Renal pelvis (tissue), 12 donors: ENCODE measurements at places on chromosomes 7 and 10. TPM values are rescaled to one million over a fixed set of nuclear protein-coding genes. Genes with fewer than 3 reads are reported as not detected.
A peak's percentile ranks its signal among the peaks of the same experiment; 100 is the strongest.

DNA sequence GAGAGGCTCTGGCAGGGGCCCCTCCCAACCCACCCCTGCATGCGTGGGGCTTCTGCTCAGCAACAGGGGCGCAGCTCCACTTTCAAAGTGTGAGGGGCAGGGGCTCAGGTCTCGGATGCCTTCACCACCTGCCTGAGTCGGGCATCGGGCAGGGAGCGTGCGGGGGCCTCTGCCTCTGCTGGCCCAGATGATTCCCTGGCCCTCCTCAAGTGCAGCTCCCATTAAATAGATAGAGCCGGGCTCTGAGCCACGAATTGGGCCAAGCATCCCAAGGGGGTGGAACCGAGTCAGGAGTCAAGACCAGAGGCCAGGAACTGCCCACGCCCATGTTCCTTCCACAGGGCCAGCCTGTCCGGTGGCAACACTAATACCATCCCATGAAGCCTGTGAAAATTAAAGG is 108.9 kb upstream of the FAM20C start:
- no peak for DNase-seq

DNA sequence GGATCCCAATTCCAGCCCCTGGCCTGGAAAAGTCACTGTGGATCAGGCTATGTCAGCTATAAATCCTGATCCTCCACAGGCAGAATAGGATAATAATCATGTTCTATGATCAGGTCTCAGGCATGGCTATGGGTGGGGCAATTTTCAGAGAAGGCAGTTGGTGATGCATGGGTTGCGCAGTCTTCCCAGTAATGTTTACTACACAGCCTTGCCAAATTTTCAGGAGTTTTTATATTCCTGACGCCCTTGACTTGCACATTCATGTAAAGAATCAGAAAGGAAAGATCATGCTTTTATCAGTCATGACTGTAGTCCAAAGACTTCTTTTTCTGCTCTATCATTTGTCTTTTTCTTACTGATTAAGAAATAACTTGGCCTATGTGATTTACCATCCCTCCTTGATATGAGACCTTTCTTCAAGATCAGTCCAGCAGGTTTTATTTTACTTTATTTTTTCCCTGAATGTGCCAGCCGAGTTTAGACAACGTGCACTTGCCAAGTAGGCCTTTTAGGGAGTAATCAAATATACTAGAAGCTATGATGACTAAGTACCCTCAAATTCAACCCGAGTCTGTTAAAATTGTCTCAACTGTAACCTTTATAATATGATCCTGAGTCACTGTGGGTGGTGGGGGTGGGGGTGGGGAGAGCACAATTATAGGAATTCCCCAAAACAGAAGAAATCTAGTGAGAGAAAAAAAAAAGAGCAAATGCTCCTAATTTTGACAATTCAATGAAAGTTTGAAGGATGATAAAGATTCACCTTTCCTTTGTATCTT is 31.9 kb downstream of the ARL4A start:
- no peak for DNase-seq

- DNase-seq: peak; percentile 91
Measured at GRCh38 chr10:63713191-63714144, 192.3 kb downstream of the REEP3 start.

GRCh38 chr10:98242823-98243222 is 25.2 kb downstream of the LOXL4 start:
- peak; percentile 42 for DNase-seq

DNA sequence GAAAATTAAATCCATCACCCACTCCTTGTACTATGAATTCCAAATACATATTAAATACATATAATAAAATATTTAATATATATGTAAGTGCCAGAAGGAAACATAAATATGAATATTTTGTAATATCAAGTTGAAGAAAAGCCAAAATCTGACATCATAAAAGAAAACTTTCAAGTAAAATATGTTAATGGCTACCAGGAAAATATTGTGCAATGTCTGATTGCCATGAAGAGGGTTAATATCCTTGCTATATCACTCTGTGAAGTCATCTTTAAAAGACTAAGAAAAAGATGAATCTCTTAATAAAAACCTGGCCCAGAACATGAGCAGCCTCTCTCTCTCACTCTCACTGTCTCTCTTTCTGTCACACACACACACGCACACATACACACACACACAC is 130.2 kb downstream of the EGFR start:
- no peak for DNase-seq

DNA sequence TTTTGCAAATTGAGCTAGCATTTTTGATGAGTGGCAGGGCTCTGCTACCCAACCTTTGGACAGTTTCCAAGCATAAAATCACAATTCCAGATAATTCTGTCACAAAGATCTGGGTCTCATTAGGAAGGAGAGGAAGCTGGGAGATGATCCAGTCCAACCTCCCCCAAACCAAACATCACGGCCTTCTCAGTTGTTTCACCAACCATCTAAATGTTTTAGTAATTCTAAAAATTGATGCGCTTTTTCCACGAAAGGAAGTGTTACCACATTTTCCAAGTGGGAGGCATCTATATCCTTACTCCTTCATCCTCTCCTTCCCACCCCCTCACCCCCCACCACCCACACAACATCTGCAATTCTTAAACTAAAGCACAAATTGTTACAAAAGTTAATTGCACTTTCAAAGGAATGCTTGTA is 108.3 kb downstream of the EGFR start:
- DNase-seq: no peak

DNA sequence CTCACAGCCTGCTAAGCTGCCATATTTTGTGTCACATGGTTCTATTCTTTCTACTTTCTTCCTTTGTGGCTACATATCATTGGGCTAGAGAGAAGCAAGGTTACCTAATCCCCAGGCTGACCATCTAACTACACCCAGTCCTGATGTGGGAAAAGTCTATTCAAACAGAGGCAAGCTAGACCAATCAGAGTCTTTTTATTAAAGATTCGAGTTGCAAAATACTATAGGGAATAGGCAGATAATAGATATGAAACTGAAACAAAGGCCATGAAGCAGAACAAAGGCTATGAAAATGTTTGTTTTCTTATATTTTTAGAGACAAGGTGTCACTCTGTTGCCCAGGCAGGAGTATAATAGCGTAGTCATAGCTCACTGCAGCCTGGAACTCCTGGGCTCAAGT is 36.7 kb downstream of the MTERF1 start:
- DNase-seq: no peak

DNA sequence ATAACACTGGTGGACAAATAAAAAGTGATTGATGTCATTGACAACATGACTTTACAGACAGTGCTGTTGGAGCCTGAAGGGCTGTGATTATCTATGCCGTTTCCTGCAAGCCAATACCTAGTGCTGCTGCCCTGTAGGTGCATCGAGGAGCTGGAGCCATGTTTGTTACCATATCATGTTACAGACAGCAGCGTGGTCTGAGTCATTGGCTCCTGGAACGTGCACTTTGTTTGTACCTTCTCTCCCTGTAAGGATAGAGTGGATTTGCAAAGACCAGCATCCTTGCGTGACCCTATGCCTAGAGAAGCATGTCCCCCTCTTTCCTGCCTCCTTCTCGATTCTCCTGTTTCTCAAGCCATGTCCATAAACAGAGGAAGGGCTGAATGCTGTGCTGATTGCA is 597.2 kb downstream of the TYW1 start:
- DNase-seq: peak; percentile 62

DNA sequence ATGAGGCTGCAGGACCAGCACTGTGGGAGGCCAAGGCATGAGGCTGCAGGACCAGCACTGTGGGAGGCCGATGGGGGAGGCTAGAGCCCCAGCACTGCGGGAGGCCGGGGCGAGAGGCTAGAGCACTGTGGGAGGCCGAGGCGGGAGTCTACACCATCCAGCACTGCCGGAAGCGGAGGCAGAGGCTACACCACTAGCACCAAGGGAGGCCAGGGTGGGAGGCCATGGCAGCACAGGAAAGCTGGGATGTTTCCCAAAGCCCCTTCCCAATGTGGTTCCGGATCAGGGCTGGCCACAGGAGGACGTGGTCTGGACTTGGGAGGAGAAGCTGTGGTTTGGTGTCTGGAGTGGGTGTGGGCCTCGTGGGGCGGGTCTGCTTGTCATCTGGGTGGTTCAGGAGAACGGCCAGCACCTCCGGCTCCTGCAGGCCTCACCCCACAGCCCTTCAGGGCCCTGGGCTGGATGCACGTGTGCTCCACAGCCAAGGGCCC is 43.6 kb downstream of the PDGFA start:
- no peak for DNase-seq

DNA sequence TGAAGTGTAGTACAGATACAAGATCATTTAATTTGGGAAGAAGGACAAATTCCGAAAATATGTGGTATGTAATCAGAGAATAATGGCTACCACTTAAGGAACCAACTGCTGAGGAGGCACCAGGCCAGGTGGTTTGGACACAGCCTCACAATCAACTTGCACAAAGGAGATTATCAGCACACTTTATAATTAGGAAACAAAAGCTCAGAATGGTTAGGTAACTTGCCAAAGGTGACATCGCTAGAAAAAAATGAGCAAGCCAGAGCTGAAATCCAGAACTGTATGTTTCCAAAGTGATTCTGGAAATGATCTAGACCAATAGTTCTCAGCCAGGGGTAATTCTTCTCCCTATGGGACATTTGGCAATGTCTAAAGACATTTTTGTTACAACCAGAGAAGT is 36.6 kb downstream of the ERCC6 start:
- no peak for DNase-seq

- DNase-seq: no peak
Measured at GRCh38 chr7:132336797-132337196, 239.5 kb downstream of the PLXNA4 start.

- DNase-seq: no peak
Measured at GRCh38 chr7:101031082-101031481, 11.2 kb downstream of the MUC17 start.

- DNase-seq: no peak
Measured at GRCh38 chr7:99041526-99041925, 102.4 kb downstream of the SMURF1 start.

DNA sequence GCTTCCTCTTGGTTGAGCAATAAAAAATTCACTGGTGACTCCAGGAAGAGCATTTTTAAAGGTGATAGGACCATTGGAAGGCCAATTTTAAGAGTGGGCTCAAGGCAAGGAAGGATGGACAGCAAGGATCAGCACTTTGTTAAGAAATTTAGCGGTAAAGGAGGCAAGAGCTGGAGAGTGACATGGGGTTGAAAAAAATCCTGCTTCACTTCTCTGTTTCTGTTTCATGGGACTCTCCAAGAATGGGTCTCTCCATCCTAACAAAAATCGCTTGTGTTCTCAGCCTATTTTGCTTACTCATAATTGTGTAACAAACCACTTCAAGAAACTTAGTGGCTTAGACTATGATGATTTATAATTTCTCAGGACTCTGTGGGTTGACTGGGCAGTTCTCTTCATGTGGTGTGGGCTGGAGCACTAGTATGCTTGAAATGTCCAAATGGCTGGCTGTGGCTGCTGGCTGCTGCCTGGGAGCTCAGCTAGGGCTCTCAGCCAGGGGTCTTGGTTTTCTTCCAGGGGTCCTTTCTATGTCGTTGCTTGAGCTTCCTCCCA is 59.8 kb upstream of the ZNRF2 start:
- no peak for DNase-seq

DNA sequence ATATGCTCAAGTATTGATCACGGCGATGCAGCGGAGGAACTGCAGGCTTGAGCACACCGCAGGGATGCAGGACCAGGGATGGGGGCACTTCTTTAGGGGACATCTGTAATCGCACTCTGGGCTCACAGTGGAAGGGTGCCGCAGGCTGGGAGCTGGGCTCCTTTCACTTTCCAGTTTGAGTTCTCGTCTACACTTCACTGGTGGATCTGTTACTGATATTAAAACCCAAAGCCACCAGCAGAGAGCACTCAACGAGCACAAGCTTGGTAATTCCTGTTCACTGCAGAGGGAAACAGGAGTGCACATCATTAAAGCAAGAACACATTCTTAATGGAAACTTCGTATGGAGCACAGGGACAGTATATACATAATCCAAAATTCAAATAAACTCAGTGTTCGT is 91.3 kb downstream of the PARD3 start:
- DNase-seq: peak; percentile 54

GRCh38 chr10:21195252-21195651 is 298.1 kb upstream of the NEBL start:
- DNase-seq: peak; percentile 26

DNA sequence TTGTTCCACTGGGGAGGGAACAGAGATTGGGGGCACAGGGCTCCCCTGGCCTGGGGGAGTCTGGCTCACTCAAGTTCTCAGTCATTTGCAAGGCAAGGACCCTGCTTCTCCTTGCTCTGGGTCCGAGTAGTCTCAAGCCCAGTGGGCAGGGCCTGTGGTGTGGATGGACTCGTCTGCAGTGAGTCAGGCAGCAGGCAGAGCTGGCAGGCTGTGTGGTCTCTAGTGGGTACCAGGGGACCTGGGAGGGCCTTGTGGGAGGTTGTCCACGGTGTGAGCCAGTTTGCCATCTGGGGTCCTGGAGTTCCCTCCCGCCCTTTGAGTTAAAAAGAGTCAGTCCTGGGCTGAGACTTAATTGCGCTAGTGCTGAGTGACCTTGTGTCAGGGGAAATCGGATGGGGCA is 8.8 kb upstream of the SH2D4B start:
- no peak for DNase-seq

DNA sequence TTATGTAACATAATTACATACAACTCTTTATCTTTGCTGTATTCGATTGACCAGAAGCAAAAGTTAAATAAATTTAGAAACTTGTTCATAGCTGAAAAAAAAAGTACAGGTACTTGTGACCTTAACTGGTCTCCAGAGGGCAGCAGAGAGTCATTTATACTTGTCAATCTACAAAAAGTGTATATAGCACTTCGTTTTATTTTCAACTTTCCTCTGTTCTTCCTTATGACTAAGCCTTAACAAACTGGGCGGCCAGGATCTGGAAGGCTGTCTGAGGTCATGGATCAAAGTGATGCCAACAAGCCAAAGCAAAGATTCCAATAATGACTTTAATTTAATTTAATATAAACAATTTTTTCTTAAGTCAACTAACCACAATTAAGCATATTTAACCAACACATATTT is 29.8 kb downstream of the C10orf67 start:
- DNase-seq: peak; percentile 79

- DNase-seq: peak; percentile 55
Measured at GRCh38 chr10:99279626-99280111, 44.0 kb upstream of the HPSE2 start.

DNA sequence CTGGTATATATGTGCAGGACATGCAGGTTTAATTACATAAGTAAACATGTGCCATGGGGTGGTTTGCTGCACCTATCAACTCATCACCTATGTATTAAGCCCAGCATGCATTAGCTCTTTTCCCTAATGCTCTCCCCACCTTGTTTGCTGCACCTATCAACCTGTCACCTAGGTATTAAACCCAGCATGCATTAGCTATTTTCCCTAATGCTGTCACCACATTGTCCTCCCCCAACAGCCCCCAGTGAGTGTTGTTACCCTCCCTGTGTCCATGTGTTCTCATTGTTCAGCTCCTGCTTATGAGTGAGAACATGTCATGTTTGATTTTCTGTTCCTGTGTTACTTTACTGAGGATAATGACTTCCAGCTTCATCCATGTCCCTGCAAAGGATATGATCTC is 300.5 kb downstream of the ANKRD7 start:
- DNase-seq: no peak

- no peak for DNase-seq
Measured at GRCh38 chr7:120583899-120584586, 273.9 kb downstream of the TSPAN12 start.

CLCN1 gene
- 0.09 TPM for polyA plus RNA-seq

GLI3 gene
- 16.5 TPM for polyA plus RNA-seq

MCU gene
- 39.6 TPM for polyA plus RNA-seq

LIPN gene
- polyA plus RNA-seq: not detected

ADAP1 gene
- polyA plus RNA-seq: 13.6 TPM

SEC31B gene
- 13.9 TPM for polyA plus RNA-seq

PLAC9 gene
- 29.1 TPM for polyA plus RNA-seq

ANKRD61 gene
- polyA plus RNA-seq: 0.61 TPM

NUDT13 gene
- 4.1 TPM for polyA plus RNA-seq

CHST3 gene
- 18.8 TPM for polyA plus RNA-seq

OPN4 gene
- not detected for polyA plus RNA-seq

CXCL12 gene
- polyA plus RNA-seq: 284 TPM

TMUB1 gene
- 39.3 TPM for polyA plus RNA-seq

TAS2R3 gene
- 1.8 TPM for polyA plus RNA-seq
